NCI-H526 (cell line): ENCODE measurements at places on chromosomes 13 and 19.

DNA sequence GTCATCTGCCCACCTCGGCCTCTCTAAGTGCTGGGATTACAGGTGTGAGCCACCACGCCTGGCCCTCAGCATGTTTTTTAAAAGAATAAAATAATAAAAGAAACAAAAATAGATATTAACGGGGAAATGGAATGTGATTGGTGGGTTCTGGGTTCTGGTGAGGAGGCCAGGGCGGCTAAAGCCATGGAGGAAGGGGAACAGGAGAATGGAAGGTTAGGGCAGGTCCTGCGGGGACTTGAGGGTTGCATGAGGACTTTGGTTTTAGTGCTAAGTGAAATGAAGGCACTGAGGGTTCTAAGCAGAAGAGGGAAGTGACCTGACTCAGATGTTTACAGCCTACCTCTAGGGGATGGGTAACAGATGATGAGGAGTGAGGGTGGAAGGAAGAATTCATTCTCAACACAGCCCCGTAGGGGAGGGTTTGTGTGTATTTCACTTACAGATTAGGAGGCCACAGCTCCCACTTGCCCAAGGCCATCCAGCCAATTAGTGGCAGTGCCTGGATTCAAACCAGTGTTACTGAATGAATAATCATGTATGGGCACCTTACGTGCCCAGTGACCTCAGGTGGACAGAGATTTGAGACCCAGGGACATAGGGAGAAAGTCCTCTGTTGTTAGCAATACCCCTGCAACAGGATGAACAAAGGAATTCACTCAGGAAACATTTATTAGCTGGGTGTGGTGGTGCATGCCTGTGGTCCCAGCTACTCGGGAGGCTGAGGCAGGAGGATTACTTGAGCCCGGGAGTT is 6.7 kb upstream of the MRPL4 start:
- DNase-seq = no peak

- DNase-seq = no peak
Observed at GRCh38 chr19:50658441-50659317, 9.4 kb downstream of the C19orf81 start.

DNA sequence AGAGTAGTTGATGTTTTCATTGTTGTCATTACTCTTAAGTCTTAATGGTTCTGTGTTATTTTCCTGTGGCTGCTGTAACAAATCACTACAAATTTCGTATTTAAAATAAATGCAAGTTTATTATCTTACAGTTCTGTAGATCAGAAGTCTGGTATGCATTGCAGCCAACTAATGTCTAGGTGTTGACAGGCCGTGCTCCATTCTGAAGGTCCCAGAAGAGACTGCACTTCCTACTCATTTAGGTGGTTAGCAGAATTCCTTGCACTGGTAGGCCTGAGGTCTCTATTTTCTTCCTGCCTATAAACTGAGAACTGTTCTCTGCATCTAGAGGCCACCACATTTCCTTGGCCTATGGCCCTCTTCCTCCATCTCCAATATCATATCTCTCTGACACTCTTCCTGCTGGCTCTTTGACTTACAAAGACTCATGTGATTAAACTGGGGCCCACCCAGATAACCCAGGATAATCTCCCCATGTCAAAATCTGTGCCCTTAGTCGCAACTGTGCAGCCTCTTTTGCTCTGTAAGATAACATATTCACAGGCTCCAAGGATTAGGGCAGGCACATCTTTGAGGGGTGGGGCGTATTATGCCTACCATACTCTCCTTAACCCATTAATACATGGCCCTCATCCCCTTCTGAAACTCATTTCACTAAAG is 468.4 kb downstream of the FOXO1 start:
- no peak for DNase-seq

DNA sequence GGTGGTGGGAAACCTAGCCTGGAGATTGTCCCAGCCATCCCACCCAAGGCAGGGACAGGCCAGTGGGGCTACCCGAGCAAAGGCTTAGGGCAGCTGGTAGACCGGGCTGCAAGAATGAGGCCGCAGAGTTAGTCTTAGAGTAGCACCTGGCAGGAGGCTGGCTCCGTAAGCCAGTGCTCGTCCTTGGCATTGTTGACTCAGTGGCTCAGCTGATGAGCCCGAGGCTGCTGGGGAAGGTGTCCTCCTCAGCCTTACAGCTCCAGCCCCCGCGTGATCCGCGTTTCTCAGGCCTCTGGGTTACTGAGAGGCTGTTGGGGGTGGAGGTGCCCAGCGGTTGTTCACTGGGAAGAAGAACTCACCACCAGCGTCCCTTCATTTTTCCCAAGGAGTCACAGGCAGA is 24.7 kb downstream of the PPP1R37 start:
- peak; percentile 41 for DNase-seq

- no peak for DNase-seq
Observed at GRCh38 chr19:53580871-53581835, 43.2 kb downstream of the ZNF331 start.

DNA sequence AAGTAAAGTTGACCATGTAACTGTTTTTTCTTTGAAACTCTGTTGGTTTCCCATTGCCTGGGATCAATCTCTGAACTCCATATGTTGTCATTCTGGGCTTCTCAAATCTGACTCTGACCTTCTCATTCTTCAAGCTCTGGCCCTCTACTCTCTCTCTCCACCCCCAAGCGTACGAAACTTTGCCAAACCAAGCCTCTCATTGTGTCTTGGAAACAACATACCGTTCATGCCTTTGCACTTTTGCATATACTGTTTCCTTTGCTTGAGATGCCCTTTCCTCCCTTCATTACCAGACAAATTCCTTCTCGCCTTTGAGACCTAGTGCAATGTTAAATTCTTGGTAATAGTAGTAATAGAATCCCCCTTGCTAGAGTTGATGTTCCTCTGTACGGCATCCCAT is 113.7 kb downstream of the OLFM4 start:
- no peak for DNase-seq

- no peak for DNase-seq
Observed at GRCh38 chr19:32916969-32917615, 47.5 kb upstream of the SLC7A9 start.

DNA sequence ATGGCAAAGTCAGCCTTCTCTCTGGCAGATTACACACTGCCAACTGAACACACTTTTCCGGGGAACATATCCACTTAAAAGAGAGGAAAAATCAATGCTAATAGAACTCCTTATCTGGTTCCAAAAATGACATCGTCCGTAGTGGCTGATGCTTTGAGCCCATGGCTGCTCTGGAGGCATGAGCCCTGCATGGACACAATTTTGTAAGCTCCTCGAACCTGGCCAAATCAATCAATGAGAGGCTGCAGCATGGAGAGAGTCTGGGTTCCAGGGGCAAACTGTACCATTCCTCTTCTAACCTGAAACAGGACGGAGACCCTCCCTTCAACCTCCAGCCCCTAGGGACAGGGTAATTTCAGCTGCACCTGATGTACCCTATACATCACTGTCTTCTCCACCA is 21.0 kb upstream of the TSHZ3 start:
- no peak for DNase-seq

DNA sequence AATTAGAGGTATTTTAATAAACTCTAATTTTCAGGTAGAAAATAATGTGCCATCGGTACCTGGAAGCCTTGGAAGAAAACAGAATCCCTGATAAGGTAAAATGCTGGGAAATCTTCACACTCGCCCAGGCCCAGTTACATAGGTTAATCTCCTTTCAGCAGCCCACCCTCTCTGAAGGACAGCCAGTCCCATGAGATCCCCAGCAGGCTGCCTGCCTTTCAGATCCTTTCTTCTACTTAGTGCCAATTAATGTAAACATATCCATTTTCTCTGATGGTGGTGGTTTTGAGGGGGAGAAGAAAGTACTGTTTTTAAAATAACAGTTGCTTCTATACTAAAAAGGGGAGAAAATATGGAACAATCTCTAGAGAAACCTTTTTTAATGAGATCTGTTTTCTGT is 12.2 kb downstream of the SMAD9 start:
- DNase-seq = no peak

DNA sequence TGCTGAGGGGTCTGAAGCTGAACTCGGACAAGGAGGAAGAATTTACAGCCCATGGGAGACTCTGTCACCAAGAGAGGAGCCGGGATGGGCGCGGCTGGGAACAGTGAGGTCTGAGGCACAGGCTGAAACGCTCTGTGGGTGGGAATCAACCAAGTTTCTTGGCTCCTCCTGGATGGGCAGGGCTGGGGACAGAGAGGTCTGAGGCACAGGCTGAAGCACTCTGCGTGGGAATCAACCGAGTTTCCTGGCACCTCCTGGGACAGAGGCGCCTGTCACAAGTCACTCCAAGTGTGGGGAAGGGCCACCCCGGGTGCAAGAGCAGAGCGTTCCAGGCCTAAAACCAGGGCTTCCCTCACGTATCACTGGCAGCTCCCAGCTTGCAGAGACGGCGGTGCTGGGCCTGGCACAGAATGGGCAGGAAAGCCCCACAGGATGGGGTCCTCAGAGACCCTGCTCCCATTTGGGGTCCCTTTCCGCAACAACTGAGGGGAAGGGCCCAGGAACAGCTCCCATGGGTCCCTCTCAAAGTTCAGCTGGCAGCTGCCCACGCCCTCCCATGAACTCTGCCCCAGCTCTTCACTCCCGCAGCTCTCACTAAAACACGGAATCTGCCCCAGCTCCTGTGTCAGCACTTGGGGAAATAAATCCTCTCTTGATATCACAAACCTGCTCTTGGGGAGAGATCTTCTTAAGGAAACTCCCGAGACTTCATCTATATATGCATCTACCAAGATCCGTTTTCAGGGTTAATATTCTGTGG is 18.5 kb downstream of the AP3D1 start:
- DNase-seq = no peak

DNA sequence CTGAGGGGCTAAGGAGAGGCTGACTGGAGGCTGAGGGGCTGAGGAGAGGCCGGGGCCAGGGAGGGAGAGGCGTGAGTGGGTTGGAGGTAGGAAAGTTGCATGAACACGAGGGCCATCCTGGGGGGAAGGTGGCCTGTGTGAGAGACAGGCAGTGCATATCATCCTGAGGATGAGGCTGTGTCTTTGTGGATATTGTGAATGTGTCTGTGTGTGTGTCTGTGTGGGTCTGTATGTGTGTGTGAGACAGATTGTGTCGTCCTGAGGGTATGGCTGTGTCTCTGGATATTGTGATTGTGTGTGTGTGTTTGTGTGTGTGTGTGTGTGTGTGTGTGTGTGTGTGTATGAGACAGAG is 422 bp downstream of the ZNF71 start:
- no peak for DNase-seq

GRCh38 chr19:1287354-1288225 is 1.9 kb downstream of the EFNA2 start:
- no peak for DNase-seq

- DNase-seq = no peak
Observed at GRCh38 chr13:61142506-61142905, 273.1 kb downstream of the PCDH20 start.

GRCh38 chr19:58549664-58550361 is 5.1 kb downstream of the CHMP2A start:
- DNase-seq = no peak

GRCh38 chr19:1467490-1468273 is 11.3 kb downstream of the C19orf25 start:
- no peak for DNase-seq
